ENCODE measurements at places on chromosomes 6 and 20.

DNA sequence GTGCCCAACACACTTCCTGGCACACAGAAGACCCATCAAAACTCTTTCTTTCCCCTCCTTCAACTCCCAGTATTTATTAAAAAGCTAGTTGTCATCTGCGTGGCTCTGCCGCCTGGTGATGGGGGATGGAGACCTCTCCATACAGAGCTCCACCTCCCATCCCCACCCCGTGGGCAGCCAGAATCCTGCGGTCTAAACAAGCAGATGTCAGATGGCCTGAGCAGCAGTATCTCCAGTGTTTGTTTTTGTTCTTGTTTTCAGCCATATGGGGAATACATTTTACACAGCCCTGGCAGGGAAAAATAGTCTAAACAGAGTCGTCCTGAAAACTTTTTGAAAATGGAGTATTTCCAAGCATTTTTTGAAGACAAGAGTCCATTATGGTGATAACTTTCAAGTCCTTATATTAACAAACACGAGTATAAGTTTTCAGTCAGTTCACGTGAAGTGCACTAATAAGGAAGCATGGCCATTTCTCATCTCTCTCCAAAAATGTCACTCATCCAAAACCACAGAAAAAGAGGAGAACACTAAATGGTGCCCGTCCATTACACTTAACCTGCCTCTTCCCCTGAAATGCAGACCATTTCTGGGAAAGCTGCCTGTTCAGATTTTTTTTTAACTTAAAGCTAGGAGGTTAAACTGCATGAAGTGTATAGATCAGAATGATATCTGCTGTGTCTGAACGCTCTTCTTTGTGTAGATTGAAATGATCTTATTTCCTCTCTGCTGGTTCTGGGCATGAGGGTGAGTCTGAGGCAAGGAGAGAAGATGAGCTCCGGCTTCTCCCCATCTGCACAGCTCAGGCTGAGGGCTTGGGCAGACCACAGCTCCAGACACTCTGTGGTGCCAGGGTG is 91.0 kb downstream of the TCP11 start:
- H3K27ac ChIP-seq: no peak overlapping the region
- DNase-seq: no peak
- H3K4me3 ChIP-seq: no peak overlapping the region
- peaks cover 8% of the 10 kb centered on the region for H3K4me1 ChIP-seq
- H3K27me3 ChIP-seq: no peaks in the 10 kb centered on the region

- peaks cover 83% of the 10 kb centered on the region for H3K27me3 ChIP-seq
- no peaks in the 10 kb centered on the region for H3K36me3 ChIP-seq
- H3K4me3 ChIP-seq: no peak overlapping the region
- H3K4me1 ChIP-seq: no peaks in the 10 kb centered on the region
These were observed 464.6 kb downstream of the CDH26 start for GRCh38 chr20:60422848-60423247.

GRCh38 chr6:109079981-109080380 is 14.7 kb downstream of the SESN1 start:
- H3K4me1 ChIP-seq: no peaks in the 10 kb centered on the region
- H3K27me3 ChIP-seq: no peaks in the 10 kb centered on the region
- no peaks in the 10 kb centered on the region for H3K36me3 ChIP-seq
- no peak for DNase-seq

DNA sequence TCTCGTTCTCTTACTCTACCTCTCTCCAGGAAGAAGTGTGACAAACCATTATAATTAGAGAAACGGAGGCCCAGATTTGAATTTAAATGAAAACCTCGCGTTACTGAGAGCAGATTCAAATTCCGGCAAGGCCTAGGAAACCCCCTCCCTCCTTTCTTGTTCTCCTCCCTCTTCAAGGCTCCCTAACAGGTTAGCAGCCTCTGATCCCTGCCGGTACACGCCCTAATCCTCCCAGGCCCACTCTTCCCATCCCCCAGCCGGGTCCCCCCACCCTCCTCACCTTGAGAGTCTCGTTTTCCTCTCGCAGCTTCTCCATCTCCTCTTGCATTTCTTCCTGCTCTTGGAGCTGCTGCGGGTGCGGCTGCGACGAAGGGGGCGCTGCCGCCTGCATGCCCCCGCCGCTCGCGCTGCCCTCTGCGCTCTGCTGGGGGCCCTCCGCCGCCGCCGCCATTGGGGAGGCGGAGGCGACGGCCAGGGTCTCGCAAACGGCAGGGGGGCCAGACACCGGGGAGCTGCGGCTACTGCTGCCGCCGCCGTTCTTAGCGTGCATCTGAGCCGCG is 3.8 kb downstream of the MTCL3 start:
- peaks cover 82% of the 10 kb centered on the region for H3K27me3 ChIP-seq
- peak overlapping the region; percentile 27 for H3K4me3 ChIP-seq
- no peak for DNase-seq
- H3K36me3 ChIP-seq: no peaks in the 10 kb centered on the region

DNA sequence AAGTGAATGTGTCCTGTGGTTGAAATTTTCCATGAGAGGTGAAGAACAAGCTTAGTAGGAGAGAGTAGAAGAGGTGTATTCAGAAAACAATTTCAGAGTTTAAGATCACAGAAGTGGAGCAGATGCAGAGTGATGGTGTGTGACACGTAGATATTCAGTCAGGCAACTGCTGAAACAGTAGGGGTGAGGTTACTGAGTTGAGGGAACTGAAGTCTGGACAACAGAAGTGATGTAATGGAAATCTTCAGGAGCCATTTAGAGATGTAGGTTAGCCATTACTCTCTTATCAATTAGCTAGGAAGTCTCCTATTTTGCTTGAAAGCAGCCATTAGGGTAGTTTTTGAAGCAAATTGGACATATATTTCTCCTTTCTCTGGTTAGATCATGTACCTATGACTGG is 584.4 kb downstream of the PKHD1 start:
- no peaks in the 10 kb centered on the region for H3K27me3 ChIP-seq
- no peak for DNase-seq
- no peak overlapping the region for H3K4me3 ChIP-seq
- no peaks in the 10 kb centered on the region for H3K4me1 ChIP-seq
- H3K36me3 ChIP-seq: no peaks in the 10 kb centered on the region

DNA sequence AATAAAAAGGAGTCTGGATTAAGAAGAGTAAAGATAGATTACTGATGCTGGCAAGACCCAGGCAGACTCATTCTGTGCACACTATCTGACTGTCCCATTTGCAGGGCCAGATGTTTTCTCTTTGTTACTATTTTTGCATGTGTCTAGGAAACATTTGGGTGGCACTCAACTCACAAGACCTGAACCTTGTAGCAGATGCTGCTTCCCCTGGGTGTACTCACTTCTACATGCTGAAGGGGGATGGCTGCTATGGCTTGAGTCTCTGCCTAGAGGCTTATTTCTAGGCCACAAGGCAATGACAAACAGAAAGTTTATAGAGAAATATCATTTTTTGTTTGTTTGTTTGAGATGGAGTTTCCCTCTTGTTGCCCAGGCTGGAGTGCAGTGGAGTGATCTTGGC is 351.4 kb downstream of the FOXA2 start:
- no peak for DNase-seq
- H3K4me3 ChIP-seq: no peak overlapping the region
- no peaks in the 10 kb centered on the region for H3K36me3 ChIP-seq
- no peaks in the 10 kb centered on the region for H3K4me1 ChIP-seq

DNA sequence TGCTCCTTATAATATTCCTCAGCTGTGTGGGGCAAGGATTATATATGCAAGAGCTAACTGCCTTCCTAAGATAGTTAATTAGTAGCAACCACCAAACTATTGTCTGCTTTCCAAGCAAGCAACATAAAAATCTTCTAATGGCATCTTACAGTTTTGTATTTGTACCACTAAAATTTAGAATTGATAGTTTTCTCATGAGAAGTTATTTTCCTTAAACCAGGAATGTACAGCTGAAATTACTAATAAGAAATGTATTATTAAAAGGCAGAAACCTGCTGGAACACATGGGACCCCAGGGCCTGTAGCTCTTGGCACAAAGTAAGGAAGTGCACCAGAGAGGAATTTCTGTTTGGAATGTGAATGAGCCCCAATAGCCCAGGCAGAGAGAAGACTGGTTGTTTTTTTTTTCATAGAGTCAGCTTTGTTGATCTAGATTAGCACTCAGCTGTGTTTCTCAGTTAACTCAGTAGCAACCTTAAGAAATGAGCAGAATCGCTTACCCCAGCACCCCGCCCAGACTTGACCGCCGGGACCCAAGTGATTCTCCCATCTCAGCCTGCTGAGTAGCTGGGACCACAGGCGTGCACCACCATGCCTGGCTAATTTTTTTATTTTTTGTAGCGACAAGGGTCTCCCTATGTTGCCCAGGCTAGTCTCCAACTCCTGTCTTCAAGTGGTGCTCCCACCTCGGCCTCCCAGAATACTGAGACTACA is 2.6 kb downstream of the MGME1 start:
- H3K4me1 ChIP-seq: peaks cover 21% of the 10 kb centered on the region
- peaks cover 68% of the 10 kb centered on the region for H3K36me3 ChIP-seq
- H3K27me3 ChIP-seq: no peaks in the 10 kb centered on the region
- no peak for DNase-seq

DNA sequence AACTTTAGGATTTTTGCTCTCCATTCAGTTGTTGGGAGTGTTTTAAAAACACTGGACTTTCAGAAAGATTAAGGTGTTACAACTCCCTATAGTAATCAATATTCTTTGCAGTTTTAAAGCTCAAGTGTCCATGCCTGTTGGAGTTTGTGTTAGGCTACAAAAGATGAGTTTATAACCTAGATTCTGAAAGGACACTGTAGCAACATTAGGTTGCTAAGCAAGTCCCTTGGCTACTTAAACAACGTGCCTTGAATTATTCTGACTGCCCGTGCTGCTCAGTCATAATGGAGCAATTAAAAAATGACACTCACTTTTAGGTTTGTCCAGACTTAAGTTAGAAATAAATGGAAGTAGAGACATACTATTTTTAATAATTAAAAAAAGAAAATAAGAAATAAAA is 41.0 kb downstream of the KLHL32 start:
- DNase-seq: no peak
- no peaks in the 10 kb centered on the region for H3K36me3 ChIP-seq
- H3K4me1 ChIP-seq: no peaks in the 10 kb centered on the region
- no peak overlapping the region for H3K27ac ChIP-seq

DNA sequence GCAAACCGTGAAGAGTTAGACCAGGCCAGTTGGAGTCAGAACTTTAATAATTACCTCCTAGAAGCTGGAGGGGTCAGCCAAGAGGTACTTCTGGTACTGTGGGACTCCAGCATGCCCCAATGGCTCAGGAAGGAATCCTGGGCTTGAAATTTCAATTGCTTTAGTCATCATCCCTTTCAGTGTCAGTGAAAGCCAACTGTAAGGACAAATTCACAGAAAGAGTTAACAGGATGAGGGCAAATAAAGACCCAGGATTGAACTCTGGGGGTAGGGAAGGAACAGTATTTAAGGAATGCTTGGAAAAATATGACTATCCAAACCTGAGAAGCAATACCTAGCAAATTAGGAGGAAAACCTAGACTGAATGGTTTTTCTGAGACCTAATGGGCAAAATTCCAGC is 735.1 kb upstream of the MARCKS start:
- peaks cover 37% of the 10 kb centered on the region for H3K4me1 ChIP-seq
- peak overlapping the region; percentile 92 for H3K27ac ChIP-seq
- no peaks in the 10 kb centered on the region for H3K27me3 ChIP-seq
- DNase-seq: peak; percentile 70

DNA sequence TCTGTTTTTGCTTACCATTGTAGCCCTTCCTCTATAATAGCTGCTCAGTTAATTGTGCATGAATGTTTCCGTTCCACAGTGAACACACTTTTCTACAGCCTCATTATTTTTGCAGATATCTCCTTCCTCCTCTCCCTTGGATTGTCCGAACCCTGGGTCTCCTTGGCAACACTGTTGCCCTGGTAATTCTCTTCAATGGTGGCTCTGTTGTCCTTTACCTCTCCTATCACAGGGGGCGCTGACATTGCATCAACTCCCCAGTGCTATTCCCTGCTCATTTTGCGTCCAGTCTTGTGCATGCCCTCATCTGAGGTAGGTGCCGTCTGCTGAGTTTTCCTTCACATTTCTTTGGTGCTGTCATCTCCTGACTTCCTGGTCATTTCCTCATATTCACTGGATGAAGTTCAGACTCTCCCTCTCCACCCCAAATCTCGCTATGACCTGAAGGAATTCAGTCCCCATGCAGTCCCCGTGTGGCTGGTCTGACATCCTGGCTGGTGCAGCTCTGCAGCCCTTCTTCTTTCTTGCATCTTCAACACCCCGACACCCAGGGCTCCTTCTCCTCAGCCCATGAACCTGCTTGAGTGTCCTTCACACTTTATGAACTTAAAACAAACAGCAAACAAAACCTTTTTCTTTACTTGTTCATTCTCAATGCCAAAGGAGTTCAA is 21.1 kb downstream of the PHACTR2 start:
- no peak for DNase-seq
- no peak overlapping the region for H3K27ac ChIP-seq
- no peak overlapping the region for H3K4me3 ChIP-seq
- no peaks in the 10 kb centered on the region for H3K36me3 ChIP-seq
- H3K27me3 ChIP-seq: no peaks in the 10 kb centered on the region
- H3K4me1 ChIP-seq: peaks cover 27% of the 10 kb centered on the region

DNA sequence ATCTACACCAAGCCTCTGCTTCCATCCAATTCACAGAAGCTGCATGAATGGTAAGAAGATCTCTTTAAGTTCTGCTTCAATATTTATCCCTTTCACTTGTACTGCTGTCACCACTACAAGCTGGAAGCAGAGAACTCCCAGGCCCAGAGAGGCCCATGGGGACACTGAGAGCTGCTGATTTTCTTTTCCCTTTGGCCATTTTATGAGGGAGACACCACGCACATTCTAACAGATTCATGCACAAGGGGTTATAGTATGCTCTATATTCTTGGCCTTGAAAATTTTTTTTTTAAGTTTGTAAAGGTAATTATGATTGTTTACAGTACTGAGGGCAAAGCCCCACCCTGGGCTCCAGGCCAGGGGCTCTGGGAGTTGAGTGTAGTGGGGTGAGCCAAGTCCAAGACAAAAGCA is 88.4 kb downstream of the MYB start:
- H3K36me3 ChIP-seq: no peaks in the 10 kb centered on the region
- H3K4me3 ChIP-seq: no peak overlapping the region
- no peak for DNase-seq
- no peak overlapping the region for H3K27ac ChIP-seq
- H3K27me3 ChIP-seq: no peaks in the 10 kb centered on the region
- H3K4me1 ChIP-seq: peaks cover 17% of the 10 kb centered on the region

DNA sequence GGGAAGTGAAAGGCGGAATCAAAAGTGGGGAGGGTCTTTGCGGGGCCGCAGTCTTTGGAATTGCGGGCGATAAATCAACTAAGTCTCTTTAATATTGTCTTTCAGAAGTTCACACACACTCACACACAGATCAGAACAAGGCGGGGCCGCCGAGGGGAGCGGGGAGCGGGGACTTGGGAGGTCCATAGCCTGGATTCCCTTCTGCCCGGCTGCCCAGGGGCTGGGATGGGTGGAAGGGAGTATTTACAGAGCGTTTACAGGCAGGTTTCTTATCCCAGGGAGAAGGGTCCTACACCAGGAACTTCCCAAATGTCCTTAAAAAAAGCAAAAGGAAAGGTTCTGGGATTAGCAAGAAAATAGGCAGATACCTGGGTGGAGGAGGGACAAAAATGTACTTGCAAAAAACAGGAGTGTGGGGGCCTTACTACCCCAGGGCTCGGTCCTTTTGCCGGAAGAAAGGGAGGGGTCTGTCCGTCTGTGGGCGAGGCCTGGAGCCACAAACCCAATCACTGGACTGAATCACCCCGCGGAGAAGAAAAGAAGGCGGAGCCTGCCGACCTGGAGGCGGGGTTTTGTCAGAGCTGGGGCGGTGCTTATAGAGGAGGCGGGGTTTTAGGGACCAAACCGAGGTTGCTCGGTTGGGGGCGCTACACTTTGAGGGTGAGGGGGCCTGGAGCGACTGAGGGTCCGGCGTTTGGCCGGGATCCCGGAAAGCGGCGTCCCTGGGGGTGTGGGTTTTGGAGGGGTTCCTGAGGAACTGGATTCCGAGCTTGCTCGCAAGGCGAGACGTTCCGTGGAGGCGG is 3.2 kb downstream of the PRRT1 start:
- no peaks in the 10 kb centered on the region for H3K36me3 ChIP-seq
- peak overlapping the region; percentile 20 for H3K4me3 ChIP-seq
- no peaks in the 10 kb centered on the region for H3K27me3 ChIP-seq
- peaks cover 6% of the 10 kb centered on the region for H3K4me1 ChIP-seq
